Pulmonary artery endothelial cell (primary cell): ENCODE measurements at places on chromosomes 5 and 9.

GRCh38 chr9:19424176-19424779 is 15.5 kb downstream of the ACER2 start:
- DNase-seq = peak; percentile 56

DNA sequence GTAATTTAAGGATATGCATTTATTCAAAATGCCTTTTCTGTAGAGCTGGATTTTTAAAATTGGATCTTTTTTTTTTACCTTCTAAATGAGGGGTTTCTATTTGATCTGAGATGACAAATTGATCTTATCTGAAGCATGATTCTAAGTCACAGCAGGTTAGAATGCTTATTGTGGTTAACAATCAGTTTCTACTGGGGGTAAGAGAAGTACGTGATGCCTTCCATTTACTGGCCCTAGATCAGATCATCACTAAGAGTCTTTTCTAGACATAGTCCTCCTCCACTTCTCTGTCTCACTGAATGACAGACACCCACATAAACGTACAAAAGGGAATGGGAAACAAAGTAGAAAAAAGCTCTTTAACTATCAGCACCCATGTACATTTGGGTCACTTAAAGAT is 231.9 kb downstream of the DMAC1 start:
- no peak for DNase-seq

DNA sequence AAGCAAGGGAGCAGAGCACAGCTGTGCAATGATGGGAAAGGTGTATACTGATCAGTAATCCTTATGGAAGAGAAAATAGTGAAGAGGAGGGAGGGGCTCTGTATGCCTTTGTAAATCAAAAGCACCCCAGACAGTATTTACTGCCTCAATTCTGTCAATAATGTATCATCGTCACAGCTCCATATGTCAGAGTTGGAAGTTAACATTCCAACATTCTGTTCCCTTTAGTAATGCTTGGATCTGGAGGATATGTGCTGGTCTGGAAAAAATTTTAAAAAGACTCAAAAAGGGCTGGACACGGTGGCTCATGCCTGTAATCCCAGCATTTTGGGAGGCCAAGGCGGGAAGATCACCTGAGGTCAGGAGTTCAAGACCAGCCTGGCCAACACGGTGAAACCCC is 310.4 kb downstream of the ACTL7B start:
- no peak for DNase-seq

GRCh38 chr9:94874316-94874715 is 147.8 kb downstream of the AOPEP start:
- DNase-seq = no peak

GRCh38 chr5:67802766-67803165 is 412.8 kb upstream of the PIK3R1 start:
- DNase-seq = no peak

DNA sequence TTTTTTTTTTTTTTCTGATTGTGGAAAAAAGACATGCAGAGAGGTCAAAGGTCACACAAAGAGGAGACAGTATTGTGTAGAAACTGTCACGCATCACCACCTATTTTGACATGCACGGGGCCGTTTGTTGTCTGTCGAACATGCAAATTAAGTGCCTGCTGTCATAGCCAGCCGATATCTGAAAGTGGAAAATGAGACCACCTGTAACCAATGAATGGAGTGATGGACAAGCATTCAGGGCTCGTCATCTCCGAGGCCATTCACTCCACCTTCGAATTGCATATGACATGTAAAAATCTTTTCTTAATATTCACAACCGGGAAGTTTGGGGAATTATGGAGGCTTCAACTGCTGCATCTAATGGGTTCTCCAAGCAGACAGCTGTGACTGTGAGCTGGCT is 512.2 kb upstream of the ADAMTS16 start:
- no peak for DNase-seq

- no peak for DNase-seq
Measured at GRCh38 chr9:20558566-20559016, 63.7 kb downstream of the MLLT3 start.

DNA sequence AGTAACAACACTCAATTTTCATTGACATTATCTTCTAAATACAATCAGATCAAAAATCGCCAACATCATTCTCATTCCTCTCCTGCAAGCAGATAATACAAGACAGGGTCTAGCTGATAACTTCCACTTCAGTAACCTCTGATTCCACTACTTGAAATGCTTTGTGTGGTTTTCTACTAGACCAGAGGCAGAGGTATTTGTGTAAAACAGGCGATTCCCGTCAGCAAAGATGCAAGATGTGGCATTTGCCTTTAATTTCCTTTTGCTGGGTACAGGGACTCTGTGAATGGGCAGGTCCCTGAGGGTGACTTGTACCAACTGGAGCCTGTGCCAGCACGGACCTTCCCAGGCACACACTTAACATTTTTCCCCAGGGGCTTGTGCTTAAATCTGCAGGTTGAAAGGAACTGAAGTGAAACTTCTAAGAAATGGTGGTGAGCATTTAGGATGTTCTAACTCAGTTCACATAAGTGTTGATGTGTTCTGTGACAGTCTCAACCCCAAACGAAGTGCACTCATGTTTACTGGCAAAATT is 625.5 kb upstream of the WWC1 start:
- no peak for DNase-seq

DNA sequence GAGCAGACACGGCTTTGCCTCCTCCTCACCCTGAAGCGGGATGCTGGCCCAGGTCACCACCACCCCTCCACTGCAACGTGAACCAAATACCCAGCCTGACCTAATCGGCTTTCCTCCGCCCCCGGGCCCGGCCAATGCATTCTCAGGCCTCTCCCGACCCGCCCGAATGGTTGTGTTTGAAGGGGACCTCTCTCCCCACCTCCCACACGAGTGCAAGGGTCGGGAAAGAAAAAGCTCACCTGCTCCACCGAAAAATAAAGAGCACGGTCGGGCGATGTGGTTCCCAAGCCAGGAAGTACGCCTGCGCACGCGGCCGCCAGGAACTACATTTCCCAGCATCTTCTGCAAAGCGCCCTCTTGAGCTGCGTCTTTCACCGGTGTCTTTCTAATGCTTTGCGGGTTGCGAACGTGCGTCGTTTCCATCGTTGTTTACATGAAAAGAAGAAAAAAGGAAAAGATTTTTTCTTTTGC is at the start of gene ZNF883:
Gene ZNF883 (minus strand): TSS at position 282 of the 471 bp plus-strand sequence.
- no peak for DNase-seq

- no peak for DNase-seq
Measured at GRCh38 chr5:40981420-40981819, 72.1 kb downstream of the C7 start.

GRCh38 chr5:11009576-11009975 is 248.5 kb upstream of the DAP start:
- no peak for DNase-seq

DNA sequence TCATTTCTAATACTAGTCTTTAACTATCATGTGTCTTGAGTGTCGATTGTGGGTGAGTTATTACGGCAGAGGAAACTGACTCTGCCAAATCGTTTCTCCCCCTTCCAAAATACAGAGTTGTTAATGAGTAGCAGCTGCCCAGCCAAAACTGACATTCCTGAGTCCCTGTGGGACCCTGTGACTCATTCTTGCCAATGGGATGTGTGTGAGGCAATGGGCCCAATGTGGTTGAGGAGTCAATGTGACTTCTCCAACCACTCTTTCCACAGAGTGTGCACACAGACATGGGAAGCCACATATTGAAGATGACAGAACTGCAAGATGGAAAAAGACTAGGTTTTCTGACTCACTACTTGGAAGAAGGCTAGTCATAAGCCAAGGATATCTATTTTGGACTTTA is 434.7 kb downstream of the DTWD2 start:
- DNase-seq = no peak

DNA sequence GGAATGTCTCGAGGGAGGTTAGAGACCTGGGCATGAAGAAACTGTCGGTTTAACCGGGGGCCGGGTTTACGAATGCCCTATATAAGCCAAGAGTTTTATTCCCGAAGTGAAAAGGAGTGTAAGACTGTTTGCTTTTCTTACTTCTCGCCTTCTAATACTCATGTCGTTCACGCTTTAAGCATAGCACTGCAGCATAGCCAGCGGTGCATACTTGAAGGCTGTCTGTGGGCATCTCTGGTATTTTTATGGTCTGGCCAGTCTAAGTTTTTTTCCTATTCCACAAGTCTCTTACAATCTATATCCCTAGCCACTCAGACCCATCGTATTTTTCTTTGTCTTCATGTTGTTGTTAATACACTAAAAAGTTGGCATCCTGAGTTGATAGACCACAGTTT is 1.2 kb downstream of the UHRF2 start:
- no peak for DNase-seq

GRCh38 chr5:158155811-158156505 is 297.0 kb upstream of the CLINT1 start:
- DNase-seq = no peak

GRCh38 chr5:142246258-142246657 is 78.6 kb downstream of the SPRY4 start:
- DNase-seq = no peak

DNA sequence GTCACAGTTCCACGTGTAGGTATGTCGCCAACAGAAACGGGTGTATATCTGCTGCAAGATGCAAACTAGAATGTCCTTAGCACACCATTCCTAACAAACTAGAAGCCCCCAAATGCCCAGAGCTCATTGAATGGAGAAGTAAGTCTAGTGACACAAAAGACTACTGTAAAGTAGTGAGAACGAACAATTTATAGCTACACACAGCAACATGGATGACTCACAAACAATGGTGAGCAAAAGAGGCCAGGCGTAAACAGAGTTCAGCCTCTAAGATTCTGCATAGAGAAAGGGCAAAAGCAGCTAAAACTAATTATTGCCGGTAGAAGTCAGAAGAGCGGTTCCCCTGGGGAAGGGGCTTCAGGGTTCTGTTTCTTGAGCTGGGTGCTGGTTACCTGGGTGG is 74.7 kb downstream of the AMBP start:
- no peak for DNase-seq

DNA sequence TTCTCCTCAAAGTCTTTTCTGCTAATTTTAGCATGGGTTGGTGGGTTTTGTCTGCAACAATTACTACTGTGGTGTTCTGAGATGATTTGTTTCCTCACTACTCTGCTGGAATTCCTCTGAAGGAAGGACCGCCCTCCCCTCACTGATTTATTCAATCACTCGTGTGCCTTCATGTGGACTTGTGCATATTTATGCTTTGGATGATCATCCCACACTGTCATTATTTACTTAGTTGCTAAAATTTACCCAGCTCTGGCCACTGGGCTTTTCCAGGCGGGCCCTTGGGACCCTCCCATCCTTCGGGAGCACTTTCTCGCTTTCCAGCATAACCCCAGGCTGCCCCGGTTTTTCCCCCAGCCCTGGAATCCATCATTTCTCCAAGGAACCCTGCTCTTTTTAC is 41.7 kb upstream of the NKD2 start:
- no peak for DNase-seq

DNA sequence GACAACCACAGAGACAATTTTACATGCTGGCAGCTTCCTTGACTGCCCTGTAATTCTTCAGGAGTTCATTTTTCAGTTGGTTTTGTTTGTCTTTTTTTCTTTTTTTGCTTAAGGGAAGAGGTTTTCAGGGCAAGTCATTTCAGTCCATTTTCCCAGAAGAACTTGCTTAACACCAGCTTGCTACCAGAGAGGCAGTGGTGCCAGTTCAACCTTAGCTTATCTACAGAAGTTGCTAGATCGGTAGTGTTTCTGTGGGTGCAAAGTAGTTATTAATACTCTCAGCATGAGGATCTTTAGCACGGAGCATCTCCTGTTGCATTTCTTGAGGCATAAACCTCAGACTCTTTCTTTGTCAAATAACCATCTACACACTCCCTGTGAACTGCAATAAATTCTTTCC is 1.1 kb downstream of the SPEF2 start:
- DNase-seq = no peak

DNA sequence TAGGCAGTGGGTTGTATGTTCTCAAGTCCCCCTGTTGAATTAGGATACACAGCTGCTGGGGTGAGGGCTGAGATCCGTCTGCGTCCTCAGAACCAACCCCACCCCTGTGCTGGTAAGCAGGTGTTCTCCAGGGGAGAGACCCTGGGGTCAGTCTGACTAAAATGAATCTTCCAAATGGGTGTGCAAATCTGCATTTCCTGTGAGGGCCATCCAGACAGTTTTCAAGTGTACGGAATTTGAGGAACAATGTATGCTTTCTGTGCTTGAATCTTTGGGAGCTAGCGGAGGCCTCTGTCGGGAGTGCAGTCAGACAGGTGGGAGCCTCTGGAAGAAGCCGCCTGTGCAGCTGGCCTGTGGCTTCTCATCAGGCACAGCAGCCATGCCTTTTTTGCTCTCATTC is 122.9 kb downstream of the MACROH2A1 start:
- no peak for DNase-seq

DNA sequence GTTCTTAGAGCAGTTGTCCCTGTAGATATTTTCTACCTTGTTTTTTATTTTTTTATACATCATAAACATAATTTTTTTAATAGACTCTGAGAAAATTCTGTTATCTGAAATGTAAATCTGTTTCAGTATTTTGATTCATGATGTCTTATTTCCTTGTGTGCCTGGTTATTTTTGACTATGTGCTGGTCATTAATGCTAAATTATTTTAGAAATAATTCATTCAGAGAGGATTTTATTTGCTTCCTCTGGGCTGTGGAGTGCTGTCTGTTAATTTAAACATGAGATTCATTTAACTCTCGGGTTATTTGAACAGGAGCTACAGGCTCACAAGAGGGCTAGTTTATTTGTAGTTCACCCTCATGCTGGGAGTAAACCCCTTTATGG is 124.3 kb upstream of the PITX1 start:
- no peak for DNase-seq

DNA sequence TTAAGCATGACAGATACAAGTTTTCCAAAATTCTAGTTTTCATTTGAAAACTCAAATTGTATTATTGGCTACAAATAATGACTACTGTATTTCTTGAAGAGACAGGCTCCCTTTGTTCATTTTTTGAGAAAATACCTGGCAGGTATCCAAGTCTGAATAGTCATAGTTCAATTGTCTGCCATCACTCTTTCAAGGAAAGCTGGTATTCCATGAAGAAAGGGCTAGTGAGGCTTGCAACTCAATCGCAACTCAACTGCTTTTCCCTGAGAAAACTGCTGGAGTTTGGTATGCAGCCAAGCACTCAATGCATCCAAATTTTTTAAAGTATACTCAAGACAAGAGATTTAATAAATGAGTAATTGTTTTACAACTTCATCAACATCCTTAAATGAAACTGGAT is 61.4 kb upstream of the TRIO start:
- DNase-seq = no peak

DNA sequence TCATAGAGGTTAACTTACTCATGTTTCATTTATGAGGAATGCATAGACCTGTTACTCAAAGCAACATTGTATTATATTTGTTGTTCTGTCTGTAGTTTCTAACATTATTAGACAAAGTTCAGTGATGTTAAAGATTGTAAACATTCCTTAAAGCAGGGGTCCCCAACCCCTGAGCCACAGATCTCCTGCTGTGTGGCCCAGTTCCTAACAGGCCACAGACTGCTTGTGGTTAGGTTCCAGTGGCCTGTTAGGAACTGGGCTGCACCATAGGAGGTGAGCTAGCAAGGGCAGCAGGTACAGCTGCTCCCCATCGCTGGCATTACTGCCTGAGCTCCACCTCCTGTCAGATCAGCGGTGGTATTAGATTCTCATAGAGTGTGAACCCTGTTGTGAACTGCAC is 181.1 kb downstream of the KDM4C start:
- no peak for DNase-seq

- no peak for DNase-seq
Measured at GRCh38 chr9:20783057-20784038, 99.3 kb downstream of the FOCAD start.
